ENCODE measurements at places on chromosomes 2 and 18.

DNA sequence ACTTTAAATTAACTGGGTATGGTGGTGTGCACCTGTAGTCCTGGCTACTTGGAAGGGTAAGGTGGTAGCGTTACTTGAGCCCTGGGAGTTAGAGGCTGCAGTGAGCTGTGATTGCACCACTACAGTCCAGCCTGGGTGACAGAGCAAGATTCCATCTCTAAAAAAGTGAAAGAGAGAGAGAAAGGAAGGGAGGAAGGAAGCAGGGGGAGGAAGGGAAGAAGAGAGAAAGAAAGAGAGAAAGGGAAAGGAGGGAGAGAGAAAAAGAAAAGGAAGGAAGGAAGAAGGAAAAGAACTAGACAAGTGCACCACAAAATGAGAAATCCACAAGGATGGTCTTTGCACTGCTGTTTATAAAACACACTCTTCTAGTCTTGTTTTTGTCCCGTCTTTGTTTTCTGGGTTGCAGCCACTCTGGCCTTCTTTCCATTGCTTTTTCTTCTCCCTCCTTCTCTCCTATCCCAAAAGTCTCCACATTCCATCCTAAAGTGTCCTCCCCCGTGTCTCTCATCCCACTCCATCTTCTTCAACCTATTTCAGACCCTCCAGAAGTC is 32.0 kb downstream of the PKDCC start:
- DNase-seq, result no peak

GRCh38 chr2:240480834-240481623 is 45.6 kb downstream of the GPC1 start:
- no peak for DNase-seq

GRCh38 chr2:158664987-158665386 is 130.1 kb upstream of the DAPL1 start:
- DNase-seq, result no peak

DNA sequence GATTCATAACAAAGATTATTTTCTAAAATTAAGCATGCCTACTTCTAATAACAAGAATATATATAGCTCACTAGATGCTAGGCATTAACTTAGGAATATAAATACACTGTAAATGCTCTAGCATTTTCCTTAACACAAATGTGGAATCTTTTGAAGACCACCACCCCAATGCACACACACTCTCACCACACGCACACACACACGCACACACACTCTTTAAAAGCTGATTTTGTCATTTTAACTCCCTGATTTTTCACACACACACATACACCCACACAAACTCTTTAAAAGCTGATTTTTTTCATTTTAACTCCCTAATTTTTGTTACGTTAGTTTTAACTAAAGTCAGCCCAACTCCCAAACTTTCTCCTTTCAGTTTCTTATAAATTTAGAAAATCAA is 3.0 kb downstream of the COL5A2 start:
- no peak for DNase-seq

GRCh38 chr2:201830666-201831065 is 24.3 kb downstream of the CDK15 start:
- no peak for DNase-seq

- no peak for DNase-seq
Measured at GRCh38 chr2:70103531-70104061, 16.3 kb downstream of the PCBP1 start.

GRCh38 chr2:222290736-222291484 is 7.9 kb downstream of the PAX3 start:
- peak; percentile 23 for DNase-seq

- no peak for DNase-seq
Measured at GRCh38 chr2:64504774-64505720, 19.1 kb upstream of the AFTPH start.

GRCh38 chr2:152587187-152587947 is 129.9 kb downstream of the PRPF40A start:
- peak; percentile 58 for DNase-seq

DNA sequence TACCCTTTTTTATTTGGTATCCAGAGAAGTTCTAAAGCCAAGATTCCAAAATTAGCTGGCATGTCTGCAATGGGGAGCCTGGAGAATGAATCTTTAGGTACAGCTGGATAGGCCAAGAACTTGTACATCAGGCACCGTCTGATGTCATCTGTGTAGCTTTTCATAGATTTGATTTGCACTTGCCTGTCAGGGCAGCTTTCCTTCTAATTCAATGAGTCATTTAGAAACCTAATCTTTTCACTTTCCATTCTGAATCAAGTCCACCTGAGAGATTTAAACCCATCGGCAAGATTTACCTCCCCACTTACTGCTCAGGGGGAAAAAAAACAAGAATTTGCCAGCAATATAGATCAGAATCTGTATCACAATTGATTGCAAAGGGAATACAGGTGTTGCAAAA is 60.9 kb upstream of the ACAA2 start:
- no peak for DNase-seq

DNA sequence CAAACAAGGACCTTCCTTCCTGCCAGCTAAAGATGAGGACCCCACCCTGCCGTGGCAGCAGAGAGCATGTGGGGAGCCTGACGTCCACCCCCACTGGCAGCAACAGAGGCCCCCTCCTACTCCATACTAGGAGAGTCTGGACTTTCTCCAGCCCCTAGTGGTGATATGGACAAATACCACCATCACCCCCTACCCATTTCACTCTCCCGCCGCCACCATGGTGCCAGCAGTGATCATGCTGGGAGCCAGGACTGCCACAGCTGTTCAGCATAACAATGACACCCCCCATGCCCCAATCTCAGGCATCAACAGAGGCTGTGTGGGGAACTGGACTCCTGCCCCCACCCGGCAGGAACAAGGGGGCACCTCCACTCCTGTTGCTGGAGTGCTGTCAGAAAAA is 42.7 kb upstream of the ATP9B start:
- DNase-seq, result no peak

GRCh38 chr2:225569995-225570394 is 170.5 kb downstream of the NYAP2 start:
- no peak for DNase-seq

DNA sequence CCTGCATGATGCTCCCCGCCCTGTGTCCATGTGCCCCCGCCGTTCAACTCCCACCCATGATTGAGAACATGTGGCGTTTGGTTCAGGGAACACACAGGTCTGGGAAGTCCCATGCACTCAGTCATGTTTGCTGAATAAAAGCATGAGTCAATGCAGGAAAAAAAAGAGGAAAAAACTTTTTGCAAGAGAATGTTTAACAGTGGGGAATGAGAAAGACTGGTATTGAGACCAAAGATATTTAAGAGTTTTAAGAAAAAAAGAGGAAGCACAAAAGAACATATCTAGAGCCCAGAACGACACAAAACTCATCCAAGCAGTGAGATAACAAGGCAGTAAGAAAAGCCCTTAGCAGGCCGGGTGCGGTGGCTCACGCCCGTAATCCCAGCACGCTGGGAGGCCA is 279.2 kb upstream of the THSD7B start:
- DNase-seq, result no peak

DNA sequence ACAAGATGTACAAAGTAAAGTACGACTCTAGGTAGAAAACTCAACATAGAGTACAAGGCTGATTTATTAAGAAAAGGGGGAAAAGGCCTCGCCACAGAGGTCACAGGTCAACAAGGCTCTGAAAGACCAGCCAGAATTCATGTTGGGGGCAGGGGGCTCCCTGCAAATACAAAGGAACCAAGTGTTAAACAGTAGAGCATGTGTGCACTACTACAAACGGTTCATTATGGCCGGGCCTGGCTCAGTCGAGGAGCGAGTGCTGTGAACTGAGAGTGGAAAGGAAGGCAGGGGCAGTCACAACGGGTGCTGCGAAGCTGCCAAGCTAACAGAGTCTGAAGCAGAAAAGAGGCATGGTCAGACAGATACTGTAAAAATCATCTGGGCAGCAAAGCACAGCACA is 77.1 kb downstream of the MBOAT2 start:
- DNase-seq, result no peak

GRCh38 chr2:145194673-145195072 is 674.8 kb upstream of the ZEB2 start:
- no peak for DNase-seq

GRCh38 chr18:79555885-79556284 is 123.7 kb upstream of the CTDP1 start:
- DNase-seq, result no peak

- DNase-seq, result no peak
Measured at GRCh38 chr18:9974279-9974915, 60.6 kb downstream of the VAPA start.

DNA sequence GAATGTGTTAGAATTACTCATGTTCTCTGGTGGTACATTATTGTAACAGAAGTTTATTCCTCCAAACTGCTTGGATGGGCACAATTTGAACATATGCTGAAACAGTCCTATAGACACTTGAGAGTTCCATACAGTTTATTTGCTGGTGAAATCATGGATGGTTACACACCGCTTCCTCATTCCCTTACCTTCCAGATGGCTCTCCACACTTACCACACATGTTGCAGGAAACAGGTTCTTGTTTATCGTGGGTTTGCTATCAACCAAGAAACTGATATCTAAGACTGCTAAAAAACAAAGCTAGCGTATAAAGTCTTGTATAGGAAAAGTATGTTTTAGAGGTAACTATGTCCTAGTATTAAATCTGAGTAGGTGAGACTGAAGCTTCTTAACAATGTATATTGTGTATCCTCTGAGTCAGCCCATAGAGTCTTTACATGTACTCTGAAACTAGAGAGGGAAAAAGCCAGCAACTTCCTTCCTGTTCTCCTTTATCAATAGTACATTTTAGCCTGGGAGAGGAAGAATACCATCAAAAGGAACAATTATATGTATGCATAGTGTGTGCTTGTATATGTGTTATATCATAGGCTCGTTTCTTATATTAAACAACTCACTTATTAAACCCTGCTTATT is 313.1 kb downstream of the PLCL1 start:
- no peak for DNase-seq

DNA sequence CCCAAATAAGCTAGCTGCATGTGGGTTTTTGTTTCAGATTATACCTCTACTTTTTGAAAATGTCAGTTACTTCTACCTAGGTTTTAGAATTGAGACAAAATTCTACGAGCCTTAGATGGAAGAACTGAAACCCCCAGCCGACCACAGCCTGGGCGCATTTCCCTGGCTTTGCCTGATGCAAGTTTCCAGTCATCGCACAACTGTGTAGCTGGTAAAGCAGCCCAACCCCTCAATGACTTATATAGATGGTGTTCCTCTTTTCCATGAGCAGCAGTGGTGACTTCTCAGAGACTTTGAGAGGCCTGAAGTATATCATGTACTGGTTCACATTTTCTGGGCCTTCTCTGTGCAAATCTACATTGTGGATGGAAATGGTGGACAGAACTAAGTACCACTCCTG is 515.4 kb upstream of the RAB6C start:
- no peak for DNase-seq

DNA sequence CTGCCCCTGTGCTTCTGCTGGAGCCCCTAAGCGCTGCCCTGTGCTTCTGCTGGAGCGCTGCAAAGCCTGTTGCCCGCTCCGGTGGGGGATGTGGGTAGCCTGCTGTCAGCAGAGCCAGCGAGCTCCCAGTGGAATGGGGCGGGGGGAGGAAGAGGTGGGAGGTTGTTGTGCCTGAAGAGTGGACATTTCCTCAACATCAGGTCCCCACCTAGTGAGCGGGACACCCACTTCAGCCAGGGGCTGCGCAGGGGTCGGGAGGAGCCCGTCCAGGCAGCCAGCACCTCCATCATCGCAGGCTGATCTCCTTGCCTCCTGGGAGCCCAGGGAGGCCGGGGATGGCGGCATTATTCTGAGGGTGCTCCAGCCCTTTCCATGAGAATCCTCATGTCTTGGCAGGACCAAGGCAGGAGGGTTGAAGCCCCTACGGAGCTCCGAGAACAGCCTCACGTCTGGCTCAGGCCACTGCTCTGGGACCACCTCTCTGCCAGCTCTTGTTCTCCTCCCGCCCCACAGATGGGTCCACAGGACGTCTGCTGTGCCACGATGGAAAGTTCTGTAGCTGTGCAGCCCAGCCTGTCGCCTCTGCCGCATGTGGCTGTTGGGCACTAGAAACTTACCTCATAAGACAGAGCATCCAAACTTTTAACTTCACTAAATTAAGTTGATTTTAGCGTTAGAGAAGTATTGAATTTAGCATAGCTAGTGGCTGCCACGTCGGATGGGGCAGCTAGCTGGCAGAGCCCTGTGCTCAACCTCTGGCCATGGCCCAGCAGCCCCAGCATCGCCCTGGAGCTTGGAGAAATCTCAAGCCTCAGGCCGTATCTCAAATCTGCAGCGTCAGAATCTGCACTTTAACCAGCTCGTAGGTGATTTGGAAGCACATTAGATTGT is 1.9 kb upstream of the ALLC start:
- DNase-seq, result no peak

DNA sequence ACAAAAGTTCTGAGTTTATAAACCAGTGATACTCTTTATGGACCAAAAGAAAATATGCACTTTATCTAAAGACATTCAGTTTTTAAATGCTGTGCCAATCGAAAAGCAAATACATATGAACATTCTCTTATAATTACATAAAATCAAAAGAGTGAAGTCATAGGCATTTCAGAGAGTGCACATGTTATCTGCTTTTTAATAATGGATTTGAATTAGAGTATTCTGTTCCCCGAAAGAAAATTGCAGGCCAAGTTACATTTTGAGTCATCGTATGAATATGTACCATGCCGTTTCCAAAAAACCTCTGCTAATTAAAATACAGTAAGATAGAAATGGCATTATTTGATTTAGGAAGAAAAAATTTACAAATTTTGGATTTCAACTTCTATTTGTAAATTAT is 565.7 kb downstream of the ZEB2 start:
- peak; percentile 51 for DNase-seq

DNA sequence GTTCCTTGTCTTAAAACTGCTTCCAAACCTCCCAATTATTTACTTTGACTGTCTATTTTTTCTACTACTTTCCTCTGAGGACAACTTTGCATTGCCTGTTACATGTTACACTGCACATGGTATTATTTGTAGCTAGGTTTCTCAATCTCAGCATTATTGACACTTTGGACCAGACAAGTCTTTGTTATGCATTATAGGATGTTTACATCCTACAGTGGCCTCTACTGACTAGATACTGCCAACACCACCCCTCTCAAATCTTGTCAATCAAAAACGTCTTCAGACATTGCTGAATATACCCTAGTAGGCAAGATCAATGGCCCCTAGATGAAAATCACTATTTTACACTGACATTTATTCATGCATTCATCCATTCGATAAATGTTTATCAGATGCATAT is 129.6 kb upstream of the DNAJC10 start:
- DNase-seq, result no peak

DNA sequence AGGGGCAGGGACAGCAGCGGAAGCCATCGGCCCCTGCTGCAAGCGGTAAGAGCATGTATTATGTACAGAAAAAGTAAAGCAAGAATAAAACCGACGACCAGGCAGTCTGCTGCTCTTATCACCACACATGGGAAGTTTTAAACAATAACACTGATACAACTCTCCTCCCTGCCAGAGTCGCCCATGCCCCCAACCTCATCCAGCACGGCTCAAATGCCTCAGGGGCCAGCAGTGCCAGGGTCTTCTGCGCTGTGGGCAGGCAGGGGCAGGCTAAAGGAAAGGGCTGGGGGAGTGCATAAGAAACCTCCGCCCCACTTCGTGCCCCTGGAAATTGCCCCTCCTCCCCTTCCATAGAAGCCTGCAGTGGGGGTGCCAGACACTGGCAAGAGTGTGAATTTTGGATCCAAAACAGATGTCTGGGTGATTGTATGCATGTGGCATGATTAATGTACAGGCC is 10.1 kb downstream of the TEX51 start:
- no peak for DNase-seq

GRCh38 chr2:209351636-209352035 is 72.2 kb upstream of the MAP2 start:
- DNase-seq, result peak; percentile 38

- DNase-seq, result no peak
Measured at GRCh38 chr18:38007676-38008330, 442.2 kb upstream of the CELF4 start.

- DNase-seq, result no peak
Measured at GRCh38 chr2:58607448-58607847, 366.3 kb upstream of the FANCL start.

GRCh38 chr18:54440292-54440691 is 82.6 kb downstream of the C18orf54 start:
- peak; percentile 2 for DNase-seq
